ENCODE measurements at places on chromosomes 5 and 9.

- DNase-seq: no peak
These were observed 287.1 kb downstream of the SEC61B start for GRCh38 chr9:99509065-99509745.

DNA sequence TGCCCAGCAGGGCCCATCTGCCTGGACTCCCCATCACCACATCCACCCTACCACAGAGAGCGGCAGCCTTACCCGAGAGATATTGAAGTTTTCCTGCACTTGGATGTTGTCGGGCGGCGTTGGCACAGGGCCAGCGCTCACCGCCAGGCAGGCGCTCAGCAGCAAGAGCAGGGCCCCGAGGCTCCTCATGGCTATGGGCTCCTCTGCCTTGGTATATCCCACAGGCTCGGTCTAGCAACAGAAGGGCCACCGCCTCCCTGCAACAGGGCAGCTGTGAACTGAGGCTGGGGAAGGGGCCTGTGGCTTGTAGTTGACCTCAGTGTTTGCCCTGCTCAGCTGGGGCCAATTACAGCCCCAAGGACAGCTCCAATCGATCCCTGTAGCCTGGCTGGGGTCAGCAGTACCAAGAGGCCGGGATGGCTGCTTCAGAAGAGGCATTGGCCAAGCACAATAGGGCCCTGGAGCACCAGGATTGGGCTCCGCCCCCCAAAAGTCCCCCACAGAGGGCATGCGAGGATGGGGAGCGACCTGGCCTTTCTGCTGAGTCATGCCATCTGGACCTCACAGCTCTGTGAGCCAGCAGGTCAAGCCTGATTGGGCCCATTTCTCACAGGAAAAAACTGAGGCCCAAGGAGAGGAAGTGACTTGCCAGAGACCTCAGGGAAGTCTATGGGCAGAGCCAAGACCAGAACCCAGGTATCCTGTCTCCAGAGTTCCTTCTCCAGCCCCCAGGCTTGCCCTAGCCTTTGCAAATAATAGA is at the start of gene AMBP:
Gene AMBP, minus strand, starts transcription at position 280 of the 760 bp plus-strand sequence. Its CDS starts 91 bp downstream, at position 189.
- no peak for DNase-seq

DNA sequence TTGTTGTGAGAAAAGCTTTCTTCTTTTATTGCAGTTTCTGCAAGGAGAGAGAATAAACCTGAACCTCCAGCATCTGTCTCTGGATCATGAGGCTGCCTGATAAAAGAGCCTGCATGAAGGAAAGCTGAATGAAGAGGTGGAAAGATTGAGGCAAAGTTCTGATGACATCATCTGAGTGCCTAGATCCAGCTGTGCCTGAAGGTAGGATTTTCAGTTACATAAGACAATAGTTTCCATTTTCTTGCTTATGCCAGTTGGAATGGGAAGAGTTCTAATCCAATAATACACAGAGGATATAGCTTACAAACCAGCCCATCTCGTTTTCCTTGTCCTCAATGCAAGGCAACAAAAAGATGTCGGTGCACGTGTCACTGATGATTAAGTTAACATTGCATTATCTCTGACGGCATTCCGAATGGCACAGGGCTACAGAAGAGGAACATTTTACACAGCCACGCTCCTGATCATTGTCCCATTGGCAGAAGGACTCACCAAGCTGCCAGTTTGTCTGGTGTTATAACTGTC is 105.5 kb upstream of the ERCC6L2 start:
- no peak for DNase-seq

DNA sequence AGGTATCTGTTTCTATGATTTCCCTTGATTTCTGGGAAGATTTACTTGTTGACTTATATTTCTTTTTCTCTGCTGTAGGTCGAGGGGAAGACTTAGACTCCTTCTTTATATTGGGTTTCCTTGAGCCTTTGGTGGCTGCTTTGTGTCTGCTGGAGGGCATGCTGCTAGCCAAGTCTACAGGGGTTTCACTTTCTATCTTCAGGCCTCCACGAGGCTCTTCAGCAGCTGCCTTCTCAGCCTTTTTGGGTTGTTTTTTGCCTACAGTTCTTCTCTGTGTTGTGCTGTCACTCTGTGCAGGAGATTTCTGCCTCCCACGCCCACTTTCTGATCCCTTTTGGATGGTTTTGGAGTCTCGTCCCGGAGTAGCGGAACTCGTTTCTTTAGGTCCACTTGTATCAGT is 23.2 kb downstream of the LEAP2 start:
- no peak for DNase-seq

DNA sequence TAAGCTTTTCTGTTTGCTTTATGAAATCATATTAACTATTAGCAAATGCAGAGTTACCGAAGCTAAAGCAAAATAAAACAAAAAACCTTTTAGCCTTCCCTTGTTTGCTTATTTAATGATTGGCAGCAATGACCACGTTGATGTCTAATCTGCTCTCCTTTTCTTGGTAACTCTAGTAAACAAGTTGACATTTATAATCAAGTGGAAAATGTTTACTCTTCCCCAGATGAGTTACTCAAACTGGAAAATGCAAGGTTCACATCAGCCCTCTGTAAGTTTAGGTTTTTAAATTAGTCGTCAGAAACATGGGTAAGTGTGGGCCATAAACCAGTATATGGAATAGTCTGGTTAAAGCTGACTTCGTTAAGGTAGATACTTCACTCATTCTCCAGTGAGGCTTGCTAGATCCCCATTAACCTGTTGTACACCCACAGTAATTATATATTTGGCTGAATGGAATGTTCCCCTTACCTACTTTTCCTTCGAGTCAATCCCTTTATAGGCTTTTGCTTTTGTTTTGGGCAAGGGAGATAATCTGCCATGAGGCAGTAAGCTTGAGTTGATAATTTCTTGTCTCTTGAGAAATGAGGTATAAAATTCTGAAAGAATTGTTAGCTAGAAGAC is 100.9 kb downstream of the GDNF start:
- no peak for DNase-seq

DNA sequence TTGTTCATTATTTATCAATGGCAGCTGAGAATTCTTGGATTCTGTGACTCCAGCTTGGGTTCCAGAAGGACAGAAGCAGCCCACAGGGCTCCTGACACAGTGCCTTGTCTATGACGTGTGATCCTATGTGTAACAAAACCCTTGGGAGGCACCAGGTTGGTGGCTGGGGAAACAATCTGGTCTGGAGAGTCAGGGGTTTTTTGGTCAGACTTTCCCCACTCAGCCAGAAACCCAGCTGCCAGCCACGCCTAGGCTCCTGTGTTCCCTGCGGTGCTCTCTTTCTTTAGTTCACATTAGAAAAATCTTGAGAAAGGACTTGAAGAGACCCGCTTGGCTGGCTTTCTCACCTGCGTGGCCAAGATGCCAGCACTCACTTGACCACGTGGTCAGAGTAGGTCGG is 15.5 kb upstream of the ZBED3 start:
- DNase-seq: no peak

- no peak for DNase-seq
These were observed 95.7 kb downstream of the ATPSCKMT start for GRCh38 chr5:10153808-10154537.

DNA sequence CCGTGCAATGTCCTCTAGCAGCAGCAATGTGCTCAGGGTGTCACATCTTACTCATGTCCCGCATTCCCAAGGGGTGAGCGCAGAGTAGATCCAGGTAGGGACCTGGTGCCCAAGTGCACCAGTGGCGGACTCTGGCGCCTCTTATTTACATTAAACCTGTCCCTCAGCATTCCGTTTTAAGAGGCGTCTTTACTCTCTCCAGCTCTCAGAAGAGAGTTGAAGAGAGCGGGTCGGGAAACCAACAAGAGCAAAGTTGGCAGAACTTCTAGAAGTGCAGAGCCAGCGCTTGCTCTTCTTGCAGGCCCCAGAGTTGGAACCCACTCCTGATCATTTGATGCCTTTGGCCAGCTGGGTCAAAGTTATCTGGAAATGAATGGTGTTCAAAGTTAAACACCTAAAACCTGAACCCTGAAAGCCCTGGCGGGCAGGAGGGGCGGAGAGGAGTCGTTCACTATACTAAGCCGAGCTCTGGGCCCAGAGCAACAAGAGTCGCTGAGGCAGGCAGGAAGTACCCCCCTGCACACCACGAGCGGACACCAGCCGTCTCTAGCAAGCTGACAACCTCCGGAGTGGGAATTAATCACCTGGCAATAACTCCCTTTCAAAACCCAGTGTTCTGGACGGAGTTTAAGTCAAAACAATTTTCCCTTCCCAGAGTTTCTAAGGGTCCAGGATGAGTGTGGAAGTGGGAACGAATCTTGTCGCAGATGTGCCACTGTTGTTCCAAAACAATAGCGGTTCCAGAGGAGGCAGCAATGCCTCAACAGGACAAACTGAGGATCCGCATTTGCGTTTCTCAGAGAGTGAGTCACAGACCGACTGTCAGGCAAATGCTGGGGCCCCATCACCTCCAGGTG is 122.8 kb downstream of the TMEM161B start:
- DNase-seq: no peak

- no peak for DNase-seq
These were observed 426.6 kb downstream of the SPOCK1 start for GRCh38 chr5:137072361-137073115.

All from Jurkat, Clone E6-1 (cell line).